ENCODE measurements at places on chromosomes 13 and 19.

- no peak for DNase-seq
Observed at GRCh38 chr19:31058676-31059340, 290.4 kb downstream of the TSHZ3 start.

DNA sequence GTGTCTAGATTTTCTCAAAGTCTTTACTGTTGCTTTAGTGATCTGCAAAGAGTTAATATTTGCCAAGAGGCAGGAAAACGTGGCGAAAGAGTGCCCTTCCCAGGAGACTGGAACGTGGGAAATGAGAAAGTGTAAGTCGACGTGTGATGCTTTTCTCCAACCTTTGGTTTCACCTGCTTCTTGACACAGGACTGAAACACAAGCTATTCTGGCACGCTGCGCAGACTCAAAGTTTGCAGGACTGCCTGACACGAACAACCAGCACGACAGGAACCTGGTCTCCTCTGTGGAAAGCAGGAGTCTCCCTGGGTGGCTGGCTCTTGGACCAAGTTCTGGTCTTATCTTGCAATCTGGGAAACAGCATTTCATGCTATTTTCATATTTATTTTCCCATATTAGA is 28.6 kb downstream of the RFXAP start:
- no peak for DNase-seq

- no peak for DNase-seq
Observed at GRCh38 chr13:105340061-105340606, 1195.3 kb downstream of the EFNB2 start.

GRCh38 chr13:49455007-49455398 is 10.9 kb downstream of the SETDB2 start:
- no peak for DNase-seq

DNA sequence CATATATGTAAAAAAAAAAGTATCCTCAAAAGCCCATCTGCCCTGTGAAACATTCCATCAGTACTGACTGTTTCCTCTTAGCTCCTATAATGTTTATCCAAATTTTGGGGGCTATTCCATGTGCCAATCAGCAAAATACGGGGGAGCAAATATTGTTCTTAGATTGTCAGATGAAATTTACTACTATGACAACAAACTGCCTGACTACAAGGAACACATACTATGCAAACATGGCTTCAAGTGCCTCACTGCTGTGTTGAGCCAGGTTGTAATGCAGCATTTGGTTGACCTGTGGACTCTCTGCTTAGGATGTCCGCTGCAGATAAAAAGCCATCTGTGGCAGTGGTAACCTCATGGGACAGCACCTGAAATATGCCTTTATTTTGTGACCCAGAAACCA is 98.2 kb upstream of the SCEL start:
- DNase-seq = no peak

DNA sequence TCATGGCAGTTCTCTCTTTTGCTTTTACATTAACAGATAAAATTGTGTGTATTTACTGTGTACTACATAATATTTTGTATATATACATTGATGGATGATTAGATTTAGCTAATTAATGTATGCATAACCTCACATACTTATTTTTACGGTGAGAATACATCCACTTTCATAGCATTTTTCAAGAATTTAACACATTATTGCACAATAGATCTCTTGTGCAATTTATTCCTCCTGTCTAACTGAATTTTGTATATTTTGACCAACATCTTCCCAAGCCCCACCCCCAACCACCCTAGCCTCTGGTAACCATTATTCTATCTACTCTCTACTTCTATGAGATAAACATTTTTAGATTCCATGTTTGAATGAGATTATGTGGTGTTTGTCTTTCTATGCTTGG is 194.7 kb downstream of the RBM26 start:
- no peak for DNase-seq

- no peak for DNase-seq
Observed at GRCh38 chr13:96862999-96863398, 131.3 kb downstream of the OXGR1 start.

- DNase-seq = peak; percentile 97
Observed at GRCh38 chr19:48362716-48363499, 832 bp downstream of the TMEM143 start.

GRCh38 chr13:47188802-47189201 is 291.9 kb upstream of the HTR2A start:
- no peak for DNase-seq

GRCh38 chr13:105972306-105972721 is 563.1 kb downstream of the EFNB2 start:
- DNase-seq = peak; percentile 17

DNA sequence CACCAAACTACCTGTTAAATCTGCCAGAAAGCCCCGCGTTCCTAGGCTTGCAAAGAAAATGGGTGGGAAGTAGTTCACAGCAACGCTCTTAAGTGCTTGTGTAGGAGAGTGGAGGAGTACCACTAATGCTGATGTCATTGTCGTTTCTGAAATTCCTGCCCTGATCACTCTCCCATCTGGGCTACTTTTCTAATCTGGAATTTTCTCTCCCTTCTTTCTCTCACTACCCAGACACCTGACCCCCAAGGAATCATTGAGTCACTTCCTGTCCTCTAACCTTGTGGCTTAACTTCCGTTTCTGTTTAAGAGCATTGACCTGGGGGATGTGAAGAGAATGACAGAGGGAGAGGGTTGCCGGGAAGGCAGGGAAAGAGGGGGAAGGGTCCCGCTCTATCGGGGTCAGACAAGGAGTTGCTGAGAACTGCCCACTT is 98.7 kb downstream of the STARD13 start:
- DNase-seq = no peak

GRCh38 chr19:42068361-42068755 is 1.6 kb downstream of the GRIK5 start:
- no peak for DNase-seq

DNA sequence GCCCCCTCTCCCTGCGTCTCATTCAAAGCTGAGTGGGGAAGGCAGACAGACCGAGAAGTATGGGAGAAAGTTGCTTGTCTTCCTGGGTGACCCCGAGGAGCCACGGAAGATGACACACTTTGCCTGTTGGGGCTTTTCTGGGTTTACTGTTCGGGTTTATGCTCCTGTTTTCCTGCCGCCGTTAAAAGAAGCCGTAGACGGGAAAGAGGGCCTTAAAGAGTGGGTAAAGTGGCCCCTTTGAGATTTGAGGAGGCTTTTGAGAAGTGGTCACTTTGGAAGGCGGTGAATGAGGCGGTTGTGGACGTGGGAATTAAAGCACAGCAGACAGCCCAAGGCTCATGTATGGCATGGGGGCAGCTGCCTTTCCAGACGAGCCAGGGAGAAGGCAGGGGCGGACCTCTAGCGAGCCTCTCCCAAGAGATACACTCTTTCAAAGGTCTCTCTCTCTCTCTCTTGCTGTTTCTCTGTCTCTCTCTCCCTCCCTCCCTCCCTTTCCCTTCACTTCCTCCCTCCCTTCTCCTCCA is 493 bp upstream of the LHFPL6 start:
- no peak for DNase-seq

DNA sequence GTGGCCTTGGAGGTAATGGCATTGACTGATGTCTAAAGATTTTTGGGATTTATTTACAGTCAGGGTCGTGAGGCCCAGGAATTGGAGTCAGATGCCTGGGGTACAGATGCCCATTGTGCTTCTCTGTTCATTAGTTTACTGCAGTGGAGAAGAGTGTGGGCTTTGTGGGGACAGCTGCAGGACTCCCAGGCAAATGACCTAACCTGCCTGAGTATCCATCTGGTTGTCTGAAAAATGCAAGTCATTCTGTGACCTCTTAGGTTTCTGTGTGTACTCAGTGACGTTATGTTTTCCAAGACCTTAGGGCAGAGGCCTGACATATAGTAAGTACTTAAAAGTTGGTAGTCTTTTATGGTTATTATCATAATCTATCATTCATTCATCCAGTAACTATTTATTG is 60.5 kb downstream of the SPATA13 start:
- no peak for DNase-seq

DNA sequence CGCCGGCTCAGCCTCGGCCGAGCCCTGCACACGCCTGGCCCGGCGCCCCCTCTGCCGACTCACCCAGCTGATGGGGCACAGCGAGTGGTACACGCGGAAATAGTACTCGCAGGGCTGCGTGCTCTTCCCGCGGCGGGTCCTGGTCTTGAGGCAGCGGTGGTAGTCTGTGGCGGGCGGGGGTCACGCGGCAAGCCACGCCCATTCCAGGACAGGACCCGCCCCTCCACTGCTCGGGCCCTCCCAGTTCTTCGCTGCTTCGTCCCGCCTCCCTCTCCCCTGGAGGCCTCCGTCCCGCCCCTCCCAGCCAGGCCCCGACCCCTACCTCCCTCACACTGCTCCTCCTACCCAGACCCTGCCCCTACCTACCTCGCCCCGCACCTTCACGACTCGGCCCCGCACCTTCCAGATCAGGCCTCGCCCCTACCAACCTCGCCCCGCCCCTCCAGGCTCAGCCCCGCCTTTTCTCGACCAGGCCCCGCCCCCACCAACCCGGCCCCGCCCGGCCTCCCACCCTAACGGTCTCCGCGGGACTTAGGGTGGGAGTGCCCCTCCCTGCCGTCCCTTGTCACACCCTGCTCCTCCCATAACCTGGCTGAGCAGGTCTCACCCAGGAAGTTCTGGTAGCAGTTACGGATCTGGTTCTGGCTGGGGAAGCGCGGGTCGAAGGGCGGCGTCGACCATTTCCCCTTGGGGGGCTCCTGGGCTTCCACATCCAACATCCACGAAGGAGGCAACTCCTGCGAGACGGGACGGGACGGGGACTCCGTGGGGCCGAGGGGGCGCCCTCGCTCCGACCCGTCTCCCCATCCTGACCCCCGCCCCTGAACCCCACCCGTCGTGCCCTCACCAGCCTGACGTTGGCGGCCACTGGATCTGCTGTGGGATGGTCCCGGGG is 469 bp downstream of the COX6B2 start:
- peak; percentile 74 for DNase-seq

- DNase-seq = peak; percentile 94
Observed at GRCh38 chr19:50658441-50659317, 9.4 kb downstream of the C19orf81 start.

Measured in eye (tissue), 1 donor.